ENCODE measurements at places on chromosomes 11 and 22.

DNA sequence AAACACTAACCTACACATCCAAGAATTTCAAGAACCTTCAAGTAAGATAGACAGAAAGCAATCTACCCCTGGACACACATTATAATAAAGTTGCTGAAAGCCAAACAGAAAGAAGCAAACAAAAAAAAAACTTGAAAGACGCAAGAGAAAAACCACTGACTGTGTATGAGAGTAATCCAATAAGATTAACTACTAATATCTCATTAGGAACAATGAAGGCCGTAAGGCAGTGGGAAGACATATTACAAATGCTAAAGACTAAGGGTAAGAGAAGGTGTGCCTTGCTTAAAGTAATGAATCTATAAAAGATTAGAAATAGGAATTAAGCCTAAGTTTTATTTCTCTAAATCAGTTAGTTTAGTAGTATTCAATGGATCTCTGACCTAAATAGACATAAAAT lies 1109.1 kb downstream of the JRKL start:
- DNase-seq: no peak

- DNase-seq: no peak
Observed at GRCh38 chr11:93267383-93267782, 63.2 kb upstream of the DEUP1 start.

- DNase-seq: no peak
Observed at GRCh38 chr22:43867839-43868635, 5.7 kb upstream of the SULT4A1 start.

DNA sequence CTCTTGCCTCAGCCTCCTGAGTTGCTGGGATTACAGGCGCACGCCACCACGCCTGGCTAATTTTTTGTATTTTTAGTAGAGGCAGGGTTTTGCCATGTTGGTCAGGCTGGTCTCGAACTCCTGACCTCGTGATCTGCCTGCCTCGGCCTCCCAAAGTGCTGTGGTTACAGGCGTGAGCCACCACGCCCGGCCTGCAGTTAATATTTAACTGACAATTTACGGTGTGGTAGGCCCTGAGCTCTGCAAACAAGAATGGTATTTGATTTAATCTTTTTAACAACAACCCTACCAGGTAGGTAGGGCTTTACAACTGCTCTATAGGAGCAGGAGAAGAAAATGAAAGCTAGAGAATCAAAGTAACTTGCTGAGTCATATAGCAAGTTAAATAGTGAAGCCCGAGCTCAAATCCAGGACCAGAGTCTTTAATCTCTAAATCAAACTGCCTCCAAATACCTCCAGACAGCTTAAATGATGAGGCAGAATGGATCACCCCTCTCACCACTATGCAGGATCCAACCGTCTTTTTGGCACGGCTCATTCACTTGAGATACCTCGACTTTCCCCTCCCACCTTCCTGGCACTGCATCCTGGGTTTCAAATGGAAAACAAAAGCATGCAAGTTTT lies 9.4 kb downstream of the UEVLD start:
- no peak for DNase-seq

DNA sequence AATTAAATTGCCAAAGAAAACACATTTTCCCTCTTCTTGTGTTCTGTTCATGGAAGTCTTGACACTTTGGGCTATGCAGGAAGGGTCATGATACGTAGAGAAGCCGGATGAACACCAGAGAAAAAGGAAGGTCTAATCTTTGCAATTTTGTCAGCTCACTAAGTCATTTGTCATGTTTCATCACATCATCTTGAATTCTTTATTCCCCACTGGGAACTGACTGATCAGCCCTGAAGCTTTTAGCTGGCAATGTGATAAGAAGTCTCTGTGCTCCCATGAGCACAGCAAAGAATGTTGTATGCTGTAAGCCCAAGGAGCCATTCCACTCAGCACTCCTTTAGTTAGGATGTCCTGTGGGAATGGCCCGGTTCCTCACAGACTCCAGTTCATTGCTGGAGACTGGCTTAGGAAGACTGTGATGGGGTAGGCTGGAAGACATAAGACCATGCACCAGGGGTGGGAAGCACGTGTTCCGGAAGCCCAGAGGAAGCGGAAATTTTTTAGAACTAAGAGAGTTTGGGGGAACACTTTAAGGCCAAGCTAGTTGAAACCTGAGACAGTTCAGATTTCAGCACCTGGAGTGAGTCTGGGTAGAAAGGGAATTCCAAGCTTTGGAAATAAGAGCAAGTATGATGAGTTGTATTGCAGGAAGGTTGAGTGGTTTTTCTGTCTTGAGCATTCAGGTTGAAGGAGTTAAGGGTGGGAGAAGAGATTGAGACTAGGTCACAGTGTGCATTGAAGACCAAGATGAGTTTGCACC lies 306.7 kb upstream of the MTNR1B start:
- no peak for DNase-seq

GRCh38 chr22:41078931-41079330 lies 13.5 kb upstream of the EP300 start:
- no peak for DNase-seq
